Cerebellar cortex (tissue), 1 donor: ENCODE measurements at places on chromosomes 6 and 20.

- no peak for DNase-seq
Observed at GRCh38 chr6:5936140-5936539, 70.6 kb downstream of the NRN1 start.

GRCh38 chr6:3762359-3762758 is 10.8 kb upstream of the PXDC1 start:
- no peak for DNase-seq

DNA sequence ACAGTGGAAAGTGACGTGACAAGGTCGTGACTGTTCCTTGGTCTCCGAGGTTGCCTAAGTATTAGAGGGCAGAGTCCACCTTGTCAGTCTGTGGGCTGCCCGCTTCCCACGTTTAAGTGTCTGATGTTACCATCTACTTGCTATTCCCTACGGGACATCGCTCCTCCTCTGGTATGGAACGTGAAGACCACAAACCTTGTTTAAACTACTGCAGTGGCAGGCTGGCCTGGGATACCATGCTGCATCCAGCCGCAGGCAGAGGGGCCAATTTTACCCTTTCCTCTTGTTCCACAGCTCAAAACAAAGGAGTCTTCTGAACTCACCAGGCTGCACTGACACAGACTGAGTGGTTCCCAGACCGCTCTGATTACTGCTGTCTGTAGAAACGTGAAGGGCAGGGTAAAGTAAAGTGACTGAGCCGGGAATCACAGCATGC is 275.9 kb downstream of the FOXC1 start:
- DNase-seq, result no peak

DNA sequence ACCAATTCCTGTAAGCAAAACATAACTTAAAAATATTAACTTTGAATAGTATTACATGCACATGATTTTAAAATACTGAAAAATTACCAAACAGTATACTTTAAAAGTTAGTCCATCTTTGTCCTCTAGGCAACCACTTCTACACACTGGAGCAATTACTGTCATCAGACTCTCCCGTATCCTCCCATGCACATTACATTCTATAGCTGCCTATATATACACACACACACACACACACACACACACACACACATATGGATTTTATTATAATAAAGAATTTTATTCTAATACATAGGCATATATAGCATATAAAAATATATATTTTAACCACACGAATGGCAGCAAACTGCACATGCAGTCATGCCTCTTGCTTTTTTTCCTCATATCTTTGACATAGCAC is 8.2 kb downstream of the REV3L start:
- DNase-seq, result no peak

GRCh38 chr6:128713461-128713860 is 169.5 kb upstream of the LAMA2 start:
- no peak for DNase-seq

DNA sequence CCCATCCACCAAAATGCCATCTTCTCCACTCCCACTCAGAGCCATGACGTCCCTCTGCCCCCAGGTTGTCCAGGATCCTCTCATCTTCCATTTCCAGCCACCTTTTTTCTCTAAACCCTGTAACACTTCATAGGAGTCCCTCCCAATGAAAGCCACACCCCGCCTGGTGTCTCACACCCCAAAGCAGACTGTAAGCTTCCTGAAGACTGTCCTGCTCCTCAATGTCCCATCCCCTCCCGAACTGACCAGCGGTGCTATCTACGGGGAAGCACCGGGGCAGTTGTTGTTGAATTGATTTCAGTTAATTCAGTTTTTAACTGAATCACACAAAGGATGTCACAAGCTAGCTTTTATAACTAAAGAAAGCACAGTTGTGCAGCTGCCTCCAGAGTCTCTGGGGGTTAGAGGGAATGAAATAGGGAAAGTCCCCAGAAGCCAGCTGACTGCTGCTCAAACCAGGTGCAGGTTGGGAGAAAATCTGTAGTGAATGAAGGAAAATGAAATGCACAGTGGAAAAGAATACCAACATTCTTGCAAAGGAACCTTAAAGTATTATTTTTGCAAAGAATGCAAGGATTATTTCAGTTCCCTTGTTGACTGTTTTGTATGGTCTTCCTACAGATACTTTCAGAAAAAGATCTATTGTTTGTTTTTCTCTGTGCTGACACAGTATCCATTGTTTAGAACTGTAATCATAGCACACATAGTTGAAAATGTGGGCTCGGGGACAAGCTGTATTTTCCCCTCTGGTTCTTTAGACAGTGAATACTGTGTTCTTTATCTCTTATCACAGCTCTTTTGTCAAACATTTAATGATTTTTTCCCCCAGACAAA is 222.6 kb upstream of the QKI start:
- no peak for DNase-seq

DNA sequence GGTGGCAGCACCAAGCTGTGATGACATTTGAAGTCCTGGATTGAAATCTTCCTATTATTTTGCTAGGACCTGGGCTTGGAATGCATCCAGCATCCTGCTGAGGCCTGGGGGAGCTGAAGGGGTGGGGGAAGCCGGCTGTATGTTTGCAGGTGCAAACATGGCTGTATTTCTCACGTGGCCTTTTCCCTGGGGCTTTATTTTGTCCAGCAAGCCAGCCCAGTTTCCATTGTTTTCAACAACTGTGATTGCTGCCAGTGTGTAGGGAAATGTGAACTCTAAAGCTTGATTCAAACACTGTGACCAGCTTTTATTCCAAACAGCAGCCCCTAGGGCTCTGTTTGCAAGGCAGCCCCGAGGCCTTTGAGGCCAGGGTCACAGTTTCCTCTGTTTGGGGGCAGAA is 683.0 kb downstream of the DHX35 start:
- no peak for DNase-seq

DNA sequence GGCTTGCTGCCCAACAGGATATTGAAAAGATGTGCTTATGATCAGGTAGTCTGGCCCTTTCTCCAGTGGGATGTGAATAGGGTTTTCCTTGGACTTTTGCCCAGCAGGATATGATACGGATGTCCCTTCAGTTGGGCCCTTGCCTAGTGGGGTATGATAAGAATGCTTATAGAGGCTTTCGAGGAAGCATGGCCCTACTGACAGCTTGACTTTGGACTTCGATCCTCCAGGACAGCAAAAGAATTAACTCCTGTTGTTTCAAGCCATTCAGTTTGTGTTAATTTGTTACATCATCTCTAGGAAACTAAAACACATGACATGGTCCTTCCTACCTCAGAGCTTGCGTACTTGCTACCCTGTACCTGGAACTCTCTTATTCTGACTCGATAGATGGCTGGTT is 9.7 kb upstream of the ZNF334 start:
- DNase-seq, result no peak

DNA sequence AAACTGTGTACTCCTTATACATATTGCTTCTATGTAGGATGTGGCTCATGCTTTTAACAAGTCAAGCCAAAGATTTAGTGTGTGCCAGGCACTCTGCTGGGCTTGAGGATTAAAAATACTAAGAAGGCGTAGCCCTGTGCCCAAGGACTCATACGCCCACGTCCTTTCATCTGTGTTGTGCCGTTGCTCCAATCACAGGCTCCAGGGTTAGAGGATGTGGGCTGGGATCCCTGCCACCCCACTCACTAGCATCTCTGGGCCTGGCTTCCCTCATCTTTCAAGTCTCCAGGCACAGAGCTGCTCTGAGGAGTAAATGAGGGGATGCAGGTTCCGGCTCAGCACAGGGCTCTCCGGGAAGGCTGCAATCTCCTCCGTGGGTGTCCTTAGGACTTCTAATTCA is 214.2 kb downstream of the SYNDIG1 start:
- no peak for DNase-seq

DNA sequence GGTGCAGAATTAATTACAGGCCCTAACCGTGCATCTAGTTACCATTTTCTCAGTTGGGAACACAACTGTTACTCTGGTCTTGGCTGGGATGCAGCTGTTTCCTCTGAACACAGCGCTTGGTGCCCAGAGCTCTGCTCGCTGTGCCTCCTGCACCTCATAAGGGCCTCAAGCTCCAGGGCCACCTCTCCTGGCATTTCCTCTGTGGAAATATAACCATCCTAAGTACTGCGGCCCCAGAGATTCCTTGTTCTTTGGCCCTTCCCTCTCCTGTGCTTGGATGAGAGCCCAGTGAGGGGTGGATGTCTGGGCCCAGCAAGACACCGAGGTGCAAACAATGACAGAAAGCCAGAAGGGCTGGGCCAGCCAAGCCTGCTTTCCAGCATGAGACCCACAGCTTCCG is 169.9 kb upstream of the CST7 start:
- DNase-seq, result peak; percentile 56

DNA sequence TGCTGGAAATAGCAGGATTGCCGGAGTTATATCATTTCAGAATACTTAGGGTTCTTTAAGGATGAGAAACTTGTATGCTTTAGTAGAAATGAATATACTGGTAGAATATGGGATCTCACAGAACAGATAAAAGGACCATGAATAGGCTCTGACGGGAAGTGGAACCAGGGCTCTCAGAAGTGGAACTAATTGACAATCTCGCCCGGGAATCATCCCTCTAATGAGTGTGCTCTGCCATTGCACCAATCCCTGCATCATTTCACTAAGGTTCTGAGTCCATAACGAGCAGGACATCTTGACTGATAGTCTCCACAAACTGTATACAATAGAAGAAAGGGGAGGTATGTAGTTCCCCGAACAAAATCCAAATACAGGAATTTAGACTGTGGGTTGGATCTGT is 150.1 kb downstream of the COL9A1 start:
- DNase-seq, result no peak

GRCh38 chr6:34601706-34602105 is 45.6 kb upstream of the SPDEF start:
- DNase-seq, result peak; percentile 97
